Neural crest cell (in vitro differentiated cells): ENCODE measurements at places on chromosomes 6 and 20.
A peak's percentile ranks its signal among the peaks of the same experiment; 100 is the strongest.

GRCh38 chr20:45484676-45485075 lies 15.1 kb downstream of the WFDC2 start:
- DNase-seq: no peak

DNA sequence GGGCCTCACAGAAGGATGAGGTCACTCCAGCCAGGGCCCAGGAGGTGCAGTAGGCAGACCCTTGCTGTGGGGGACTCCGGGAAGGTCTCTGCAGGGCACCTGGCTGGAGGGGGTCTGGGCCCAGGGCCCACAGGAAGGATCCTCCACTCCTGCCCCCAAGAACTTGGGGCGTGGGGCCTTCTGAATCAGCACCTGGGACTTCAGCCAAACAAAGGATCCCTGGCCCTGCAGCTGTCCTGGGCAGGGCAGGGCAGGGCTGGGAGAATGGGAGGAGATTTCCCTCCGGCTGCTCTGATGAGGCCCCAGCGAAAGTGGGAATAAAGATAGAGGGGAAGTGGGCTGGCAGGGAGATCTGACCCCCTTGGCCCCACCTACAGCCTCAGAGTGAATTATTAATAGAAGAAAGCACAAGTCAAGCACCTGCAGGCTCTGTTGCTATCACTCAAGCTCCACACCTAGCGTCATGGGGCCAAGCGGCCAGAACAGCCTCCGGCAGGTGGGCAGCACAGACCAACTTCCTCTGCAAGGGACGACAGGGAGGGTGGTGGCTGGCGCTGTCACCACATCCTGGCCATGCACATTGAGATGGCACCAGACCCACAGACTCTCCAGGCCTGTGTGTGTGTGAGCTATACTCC lies 61.6 kb upstream of the MRPS10 start:
- no peak for DNase-seq

DNA sequence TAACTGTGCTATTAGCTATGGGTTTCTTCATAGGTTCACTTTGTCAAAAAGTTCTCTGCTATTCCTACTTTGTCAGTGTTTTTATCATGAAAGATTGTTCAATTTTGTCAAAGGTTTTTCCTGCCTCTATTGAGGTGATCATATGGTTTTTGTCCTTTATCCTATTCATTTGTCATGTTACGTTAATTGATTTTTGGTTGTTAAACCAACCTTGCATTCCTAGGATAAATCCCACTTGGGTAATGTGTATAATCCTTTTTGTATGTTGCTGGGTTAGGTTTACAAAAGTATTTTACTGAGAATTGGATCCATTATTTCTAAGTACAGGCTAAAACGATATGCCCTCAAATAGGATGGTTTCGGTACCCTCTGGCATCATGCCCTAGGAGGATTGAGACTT lies 5.0 kb downstream of the PHACTR2 start:
- DNase-seq: no peak

DNA sequence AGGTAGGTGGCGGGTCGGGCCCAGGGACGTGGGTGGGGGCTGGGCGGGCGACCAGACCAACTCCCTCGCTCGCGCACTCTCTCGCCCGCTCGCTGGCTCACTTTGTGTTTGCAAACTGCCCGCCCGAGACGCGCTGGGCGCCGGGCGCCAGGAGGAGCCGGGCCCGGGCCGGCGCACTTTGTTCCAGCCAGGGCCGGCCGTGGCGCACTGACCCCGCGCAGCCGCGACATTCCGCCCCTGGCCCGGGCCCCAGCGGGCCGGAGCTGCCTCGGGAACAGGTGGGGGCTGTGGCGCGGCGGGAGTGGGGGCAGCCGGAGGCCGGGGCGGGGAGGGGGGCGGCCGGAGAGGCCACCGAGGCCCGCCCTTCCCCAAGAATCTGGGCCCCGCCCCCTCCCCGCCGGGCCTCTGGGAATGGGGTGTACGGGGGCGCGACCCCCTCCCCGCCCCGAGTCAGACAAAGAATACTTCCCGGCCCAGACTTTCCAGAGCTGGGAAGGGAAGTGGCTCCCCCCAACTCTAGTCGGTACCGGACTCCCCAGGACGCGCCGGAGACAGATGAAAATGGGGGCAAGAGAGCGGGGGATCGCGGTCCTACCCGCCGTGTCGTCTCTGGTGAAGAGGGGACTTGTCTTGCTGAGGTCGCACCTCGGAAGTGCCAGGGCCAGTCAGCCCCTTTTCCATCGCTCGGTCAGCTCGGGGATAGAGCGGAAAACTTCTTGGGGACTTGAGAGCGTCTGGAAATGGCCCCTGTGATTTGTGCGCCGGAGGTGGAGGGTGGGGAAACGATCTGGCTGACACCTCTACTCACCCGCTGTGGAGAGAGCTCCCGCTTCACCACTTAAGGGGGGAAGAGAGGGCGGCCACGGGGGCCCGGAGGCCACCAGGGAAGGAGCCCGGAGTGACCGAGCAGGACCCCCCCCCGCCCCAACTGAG lies 951 bp downstream of the FOXP4 start:
- no peak for DNase-seq

- DNase-seq: no peak
Measured at GRCh38 chr6:80636689-80637088, 530.2 kb downstream of the BCKDHB start.

GRCh38 chr6:26267083-26267589 lies 97.9 kb upstream of the BTN3A2 start:
- DNase-seq: no peak

DNA sequence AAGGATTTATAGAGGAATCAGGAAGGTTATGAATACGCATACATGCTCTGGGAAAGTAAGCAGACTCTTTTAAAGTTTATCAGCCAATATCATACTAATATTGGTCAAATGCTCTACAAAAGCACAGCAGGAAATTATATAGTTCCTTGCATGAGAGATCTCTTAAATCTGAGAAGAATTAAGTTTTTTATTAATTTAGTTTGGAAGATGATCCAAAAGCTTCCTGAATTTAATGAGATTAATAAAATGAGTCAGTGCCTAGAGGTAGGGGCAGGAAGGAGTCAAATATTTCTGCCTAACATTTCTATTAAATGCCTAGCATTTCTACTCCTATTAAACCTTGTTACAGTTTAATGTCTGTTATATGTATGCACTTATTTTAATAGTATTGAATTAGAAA lies 1608.2 kb downstream of the GRIK2 start:
- no peak for DNase-seq

- no peak for DNase-seq
Measured at GRCh38 chr6:105675715-105676397, 273.0 kb upstream of the PREP start.

- no peak for DNase-seq
Measured at GRCh38 chr6:167113047-167113754, 9.7 kb upstream of the CCR6 start.

DNA sequence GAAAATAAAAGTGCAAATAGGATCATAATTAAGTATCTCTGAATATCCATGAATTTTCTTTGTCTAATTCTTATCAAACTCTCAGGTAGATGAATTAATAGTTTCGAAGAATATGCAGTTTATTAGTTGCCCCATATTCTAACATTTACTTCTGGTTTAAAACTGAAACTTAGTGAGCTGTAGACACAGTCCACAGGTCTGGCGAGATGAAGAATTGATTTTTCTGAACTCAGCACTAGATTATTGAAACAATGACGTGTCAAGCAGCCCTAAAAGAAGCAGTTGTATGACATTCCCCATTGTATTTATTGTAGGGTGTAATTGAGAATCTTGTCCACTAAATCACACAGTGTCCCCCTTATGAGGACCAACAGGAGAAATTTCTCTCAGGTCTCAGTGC lies 407.1 kb downstream of the GRIK2 start:
- no peak for DNase-seq

GRCh38 chr20:5822569-5822968 lies 72.4 kb downstream of the SHLD1 start:
- DNase-seq: no peak

DNA sequence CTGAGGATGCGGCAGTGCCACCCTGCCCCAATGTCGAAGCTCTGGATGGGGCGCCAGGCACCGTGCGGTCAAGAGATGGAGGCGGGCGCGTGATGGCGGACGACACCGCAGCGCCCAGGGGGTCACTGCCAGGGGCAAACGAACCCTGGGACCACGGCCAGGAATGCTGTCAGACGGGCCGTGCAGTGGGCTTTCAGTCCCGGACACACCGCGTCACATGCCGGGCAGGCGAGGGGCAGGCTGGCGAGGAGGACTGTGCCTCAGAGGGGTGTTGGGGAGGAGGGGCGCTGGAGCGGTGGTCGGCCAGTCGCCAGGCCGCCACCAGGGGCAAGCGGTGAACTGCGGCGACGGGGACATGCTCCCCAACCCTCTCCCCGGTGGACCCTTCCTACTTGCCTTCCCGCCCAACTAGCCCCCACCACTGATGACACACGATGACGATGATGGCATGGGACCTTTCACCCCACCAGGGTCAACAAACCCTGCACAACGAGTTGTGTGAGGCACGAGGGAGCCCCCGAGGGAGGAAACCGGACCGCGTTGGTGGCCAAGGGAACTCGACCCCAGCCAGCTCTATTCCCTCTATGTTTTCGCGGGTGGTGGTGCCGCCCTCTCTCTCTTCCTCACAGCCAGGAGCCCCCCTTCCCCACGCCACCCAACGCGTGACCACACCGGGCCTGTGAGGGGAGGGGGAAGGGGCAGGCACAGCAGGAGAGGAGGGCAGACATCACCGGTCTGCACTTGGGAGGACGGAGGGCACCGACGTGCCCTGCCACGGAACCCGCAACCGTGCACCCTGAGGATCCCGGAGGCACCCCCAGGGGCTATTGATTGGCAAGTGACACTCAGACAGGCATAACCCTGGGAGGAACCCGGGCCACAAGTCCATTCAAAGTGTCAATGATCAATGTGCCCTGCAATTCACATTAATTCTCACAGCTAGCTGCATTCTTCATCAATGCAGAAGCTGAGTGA lies 1960.9 kb upstream of the DEFB115 start:
- DNase-seq: no peak

GRCh38 chr20:33262658-33263065 lies 20.4 kb upstream of the BPIFB1 start:
- DNase-seq: peak; percentile 55

- DNase-seq: no peak
Measured at GRCh38 chr6:83117802-83118201, 50.3 kb downstream of the DOP1A start.

GRCh38 chr6:157173776-157174175 lies 149.5 kb downstream of the TMEM242 start:
- no peak for DNase-seq

GRCh38 chr20:35015863-35016193 lies 60.2 kb downstream of the MYH7B start:
- no peak for DNase-seq

DNA sequence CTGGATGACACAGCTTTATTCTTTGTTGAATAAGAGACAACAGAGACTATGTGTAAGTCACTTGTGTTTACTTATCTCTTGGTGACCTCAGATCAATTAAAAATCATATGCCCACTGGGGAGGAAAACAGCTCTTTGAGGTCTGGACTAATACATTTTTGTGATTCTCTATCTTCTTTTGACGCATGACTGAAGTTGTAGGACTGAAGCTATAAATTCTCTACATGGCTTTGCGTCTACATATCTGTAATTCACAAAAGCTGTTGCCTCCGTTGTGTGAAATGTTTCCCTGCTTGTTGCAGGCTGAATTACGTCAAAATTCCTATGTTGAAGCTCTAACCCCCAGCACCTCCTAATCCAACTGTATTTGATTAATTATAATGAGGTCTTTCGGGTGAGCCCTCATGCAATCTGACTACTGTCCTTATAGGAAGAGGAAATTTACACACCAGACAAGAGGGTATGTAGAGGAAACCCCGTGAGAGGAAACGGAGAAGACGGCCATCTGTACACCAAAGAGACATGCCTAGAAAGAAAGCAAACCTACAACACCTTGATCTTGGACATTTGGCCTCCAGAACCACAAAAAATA lies 481.6 kb downstream of the PRKN start:
- no peak for DNase-seq

DNA sequence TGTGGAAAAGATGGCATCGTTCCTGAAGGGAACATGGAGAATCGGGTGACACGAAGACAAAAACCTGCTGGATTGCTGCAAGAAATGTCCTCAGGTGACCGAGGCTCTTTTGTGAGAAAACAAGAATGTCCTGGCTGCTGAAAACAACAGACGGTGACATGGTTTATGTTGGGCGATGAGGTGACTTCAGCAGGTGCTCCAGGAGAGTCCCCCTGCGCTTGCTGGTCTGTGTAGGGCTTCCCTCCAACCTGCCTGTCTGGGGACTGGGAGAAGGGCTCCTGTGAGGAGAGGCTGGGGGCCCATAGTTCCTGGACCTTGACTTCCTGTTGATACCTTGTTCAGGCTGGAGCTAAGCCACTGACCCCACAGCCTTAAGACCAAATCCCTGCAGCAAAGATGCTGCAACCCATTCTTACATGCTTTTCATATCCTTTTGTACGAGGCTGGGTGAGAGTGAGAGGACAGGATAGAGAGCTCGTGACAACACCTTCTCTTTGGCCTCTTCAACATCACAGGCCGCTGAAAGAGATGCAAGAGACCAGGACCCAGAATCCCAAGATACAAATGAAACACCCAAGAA lies 134.8 kb downstream of the CD83 start:
- DNase-seq: no peak

- no peak for DNase-seq
Measured at GRCh38 chr6:81487489-81487888, 265.0 kb downstream of the TENT5A start.

DNA sequence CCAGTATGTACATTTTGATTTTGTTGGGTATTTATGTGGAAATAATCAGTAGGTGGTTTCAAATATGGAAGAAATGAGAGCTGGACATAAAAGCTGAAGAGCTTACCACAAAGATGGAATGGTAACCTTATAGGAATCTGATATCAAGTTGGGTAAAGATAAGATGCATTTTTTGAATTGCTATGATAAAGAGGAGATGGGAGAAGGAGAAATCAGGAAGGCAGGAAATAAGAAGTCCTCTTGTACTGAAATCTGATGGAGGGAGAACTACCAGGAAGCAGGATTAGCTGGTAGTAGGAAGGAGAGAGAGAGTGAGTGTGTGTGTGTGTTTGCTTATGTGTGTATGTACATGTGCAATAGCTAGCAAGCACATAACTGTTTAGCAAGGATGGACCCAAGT lies 468.4 kb downstream of the PHF3 start:
- DNase-seq: no peak

- no peak for DNase-seq
Measured at GRCh38 chr6:132612449-132613108, 11.5 kb downstream of the TAAR2 start.

DNA sequence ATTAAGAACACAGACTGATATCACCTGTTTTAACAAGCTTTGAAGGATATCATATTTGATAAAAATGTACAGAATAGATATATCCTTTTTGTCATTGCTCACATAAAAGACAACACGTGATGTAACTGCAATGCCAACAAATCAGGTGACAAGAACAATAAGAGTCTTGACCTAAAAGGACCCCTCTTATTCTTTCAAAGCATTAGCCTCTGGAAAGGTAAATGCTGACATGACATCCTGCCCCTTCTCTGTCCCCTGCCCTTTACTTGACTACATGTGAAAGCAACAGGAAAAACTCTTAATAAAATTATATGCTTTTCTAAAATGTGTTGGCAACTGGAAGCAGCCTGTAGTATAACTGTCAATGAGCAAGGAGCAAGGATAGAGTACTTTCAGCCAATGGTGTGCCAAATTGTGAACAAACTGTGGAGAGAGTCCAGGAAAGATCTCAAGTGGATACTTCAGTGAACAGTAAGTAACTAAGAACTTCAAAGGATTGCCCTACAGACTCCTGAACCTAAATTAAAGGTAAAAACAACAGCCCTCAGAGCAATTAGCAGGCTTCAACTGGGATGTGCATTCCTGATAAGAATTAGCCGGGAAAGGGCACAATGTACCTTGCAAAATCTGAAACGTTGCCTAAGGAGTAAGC lies 16.3 kb downstream of the PTPRK start:
- no peak for DNase-seq
